NCI-H146 (cell line): ENCODE measurements at places on chromosomes 3 and 15.

DNA sequence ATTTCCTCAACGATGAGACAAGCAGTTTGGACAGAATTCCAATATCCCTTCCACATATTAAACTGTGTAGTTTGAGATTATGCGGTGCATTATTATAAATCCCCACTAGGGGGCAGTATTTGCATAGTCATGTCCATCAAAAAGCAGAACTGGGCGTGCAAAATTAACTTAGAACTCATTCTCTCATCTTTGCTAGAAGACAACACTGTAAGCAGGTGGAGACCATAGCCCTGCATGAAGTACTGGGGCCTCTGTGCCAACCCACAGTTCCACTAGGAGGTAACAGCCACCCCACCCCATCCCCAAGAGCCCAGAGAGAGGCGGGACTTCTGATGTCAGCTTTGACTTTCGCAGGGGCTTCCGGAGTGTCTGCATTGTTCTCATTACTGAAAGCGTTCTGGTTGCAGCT lies 106.6 kb upstream of the TMC3 start:
- DNase-seq, result peak; percentile 44

DNA sequence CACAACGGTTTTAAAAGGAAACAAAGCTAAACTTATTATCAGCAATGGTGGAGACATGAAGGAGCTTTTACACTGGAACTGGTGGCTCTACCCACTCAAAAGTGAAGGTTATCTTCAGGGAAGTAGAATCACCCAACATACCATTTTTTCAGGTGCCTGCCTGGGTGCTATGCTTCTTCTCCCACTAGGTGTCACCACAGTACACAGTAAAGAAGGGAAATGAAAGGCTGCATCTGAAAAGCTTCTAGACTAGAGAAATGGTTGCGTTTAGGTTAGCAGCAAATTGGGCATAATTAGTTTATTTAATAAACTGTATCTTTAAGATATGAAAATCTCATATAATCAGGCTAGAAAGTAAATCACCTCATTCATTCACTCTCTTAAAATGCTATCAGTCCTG lies 47.0 kb upstream of the SELENOK start:
- DNase-seq, result peak; percentile 43

DNA sequence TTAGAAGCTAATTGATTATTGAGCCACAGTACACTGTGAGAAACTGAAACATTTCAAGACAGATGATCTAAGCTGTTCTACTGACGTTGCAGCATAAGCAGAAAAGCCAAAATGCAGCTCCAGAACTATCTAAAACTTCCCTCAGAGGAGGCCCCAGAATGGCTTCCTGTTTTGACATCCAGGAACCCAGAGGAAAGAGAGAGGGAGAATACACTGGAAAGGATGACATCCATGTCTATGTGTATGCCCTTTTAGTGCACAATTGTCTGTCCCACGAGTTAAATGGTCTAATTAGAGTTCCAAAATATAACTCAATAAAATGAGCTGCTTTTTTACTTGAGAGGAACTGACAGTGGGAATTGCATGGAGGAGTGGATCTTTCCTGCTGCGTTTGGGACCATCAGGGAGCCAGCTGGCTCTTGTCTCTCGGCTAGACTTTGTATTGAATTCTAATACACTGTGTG lies 688.1 kb downstream of the ZNF385D start:
- DNase-seq, result no peak

DNA sequence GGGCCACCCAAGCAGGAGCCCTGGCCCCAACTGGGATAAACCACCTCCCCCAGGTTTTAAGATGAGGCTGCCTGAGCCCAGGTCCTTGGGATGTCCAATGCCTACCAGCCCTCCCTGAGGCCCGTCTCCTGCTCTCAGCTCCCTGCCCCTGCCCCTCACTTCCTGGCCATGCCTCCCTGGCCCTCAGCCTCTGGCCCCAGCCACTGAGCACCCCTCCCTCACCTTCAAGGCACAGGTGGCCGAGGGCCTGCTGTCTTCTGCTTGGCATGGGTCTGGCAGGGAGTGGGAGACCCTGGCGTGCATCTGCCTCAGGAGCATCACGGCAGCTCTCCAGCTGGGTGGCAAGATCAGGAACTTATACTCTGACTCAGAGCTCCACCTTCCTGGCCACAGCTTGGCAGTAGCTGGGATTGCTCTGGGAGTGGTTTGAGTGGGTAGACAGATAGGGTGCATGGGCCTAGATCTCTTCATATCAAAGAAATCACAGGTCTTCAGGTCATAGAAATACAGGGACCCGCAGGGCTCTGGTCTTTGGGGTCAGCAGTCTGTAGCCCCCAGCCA lies at the start of gene PLA2G4E:
PLA2G4E (minus strand) TSS at position 330 of the 561 bp plus-strand sequence; CDS start at position 318, 12 bp downstream.
- no peak for DNase-seq

DNA sequence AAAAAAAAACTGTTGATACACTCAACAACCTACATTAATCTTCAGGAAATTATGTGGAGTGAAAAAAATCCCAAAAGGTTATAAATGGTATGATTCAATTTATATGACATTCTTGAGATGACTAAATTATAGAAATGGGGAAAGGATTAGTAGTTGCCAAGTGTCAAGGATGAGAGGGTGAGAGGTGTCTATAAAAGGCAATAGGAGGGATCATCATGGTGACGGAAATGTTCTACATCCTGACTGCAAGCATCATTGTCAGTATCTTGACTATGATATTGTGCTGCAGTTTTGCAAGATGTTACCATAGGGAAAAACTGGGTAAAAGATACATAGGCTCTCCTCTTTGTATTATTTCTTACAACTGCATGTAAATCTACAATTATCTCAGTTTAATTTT lies 125.6 kb downstream of the FRMD5 start:
- DNase-seq, result no peak
